ENCODE measurements at places on chromosomes 5 and 9.

DNA sequence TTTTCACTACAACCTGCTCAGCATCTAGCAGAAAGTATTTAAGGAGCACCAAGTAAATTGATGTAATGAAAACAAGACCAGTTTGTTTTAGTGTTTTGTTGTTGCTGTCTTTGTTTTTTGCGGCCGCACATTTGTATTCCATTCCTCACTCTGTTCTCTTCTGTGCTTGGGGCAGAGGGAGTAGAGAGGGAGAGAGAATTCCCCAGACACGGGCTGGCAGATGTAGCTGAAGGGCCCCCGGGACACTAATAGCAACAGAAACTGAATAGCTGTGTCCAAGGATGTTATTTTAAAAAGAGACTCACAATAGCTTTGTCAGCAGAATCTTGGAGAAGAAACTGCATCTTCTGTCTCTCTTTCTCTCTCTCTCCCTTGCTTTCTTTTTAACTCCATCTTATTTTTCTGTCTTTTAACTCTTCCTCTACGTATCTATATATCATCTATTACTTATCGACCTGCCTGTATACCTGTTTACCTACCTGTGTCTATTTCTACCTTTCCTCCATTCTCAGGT, 145.3 kb downstream of the PAPPA start:
- no peak for DNase-seq

GRCh38 chr9:68975365-68976043, 38.4 kb downstream of the PRKACG start:
- DNase-seq = no peak

GRCh38 chr9:134381671-134382516, 55.6 kb downstream of the RXRA start:
- DNase-seq = no peak

- DNase-seq = no peak
These were observed 4.6 kb downstream of the OBP2B start for GRCh38 chr9:133204335-133204992.

DNA sequence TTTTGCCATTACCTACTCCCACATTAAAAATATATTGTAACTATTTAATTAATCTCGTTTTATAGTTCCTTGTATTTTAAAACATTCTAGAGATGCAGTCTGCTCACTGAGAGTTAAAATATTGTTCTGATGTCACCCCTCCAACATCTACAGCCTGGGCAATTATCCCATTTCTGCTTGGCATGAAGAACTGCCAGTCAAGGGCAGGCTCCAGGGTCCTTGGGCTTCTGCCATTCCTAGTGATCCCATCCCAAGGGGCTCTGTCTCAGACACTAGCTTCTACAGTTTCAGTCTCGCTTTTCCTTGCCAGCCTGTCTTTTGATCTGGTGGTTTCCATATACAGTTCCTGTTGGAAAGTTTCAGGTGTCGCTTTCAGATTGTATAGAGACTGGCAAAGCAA, 287.2 kb downstream of the TMEM232 start:
- DNase-seq = no peak

- no peak for DNase-seq
These were observed 813 bp downstream of the ERMP1 start for GRCh38 chr9:5832071-5832537.

- no peak for DNase-seq
These were observed 134.6 kb downstream of the BRINP1 start for GRCh38 chr9:119234636-119235035.

GRCh38 chr5:126677121-126677520, 76.4 kb downstream of the PHAX start:
- no peak for DNase-seq

DNA sequence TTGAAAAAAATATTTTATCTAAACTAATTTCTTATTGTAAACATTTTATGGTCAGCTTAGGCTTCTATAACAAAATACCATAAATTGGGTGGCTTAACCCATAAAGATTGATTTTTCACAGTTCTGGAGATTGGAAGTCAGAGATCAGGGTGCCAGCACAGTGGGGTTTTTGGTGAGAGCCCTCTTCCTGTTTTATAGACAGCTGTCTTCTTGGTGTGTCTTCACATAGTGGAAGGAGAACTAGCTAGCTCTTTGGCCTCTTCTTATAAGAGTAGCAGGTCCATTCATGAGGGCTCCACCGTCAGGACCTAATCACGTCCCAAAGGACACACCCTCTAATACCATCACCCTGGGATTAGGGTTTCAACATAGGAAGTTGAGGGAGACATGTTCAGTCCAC, 26.6 kb downstream of the OTULINL start:
- no peak for DNase-seq

- no peak for DNase-seq
These were observed 104.3 kb downstream of the PIK3R1 start for GRCh38 chr5:68319706-68320412.

GRCh38 chr9:98879963-98880310, 63.8 kb upstream of the COL15A1 start:
- DNase-seq = no peak

DNA sequence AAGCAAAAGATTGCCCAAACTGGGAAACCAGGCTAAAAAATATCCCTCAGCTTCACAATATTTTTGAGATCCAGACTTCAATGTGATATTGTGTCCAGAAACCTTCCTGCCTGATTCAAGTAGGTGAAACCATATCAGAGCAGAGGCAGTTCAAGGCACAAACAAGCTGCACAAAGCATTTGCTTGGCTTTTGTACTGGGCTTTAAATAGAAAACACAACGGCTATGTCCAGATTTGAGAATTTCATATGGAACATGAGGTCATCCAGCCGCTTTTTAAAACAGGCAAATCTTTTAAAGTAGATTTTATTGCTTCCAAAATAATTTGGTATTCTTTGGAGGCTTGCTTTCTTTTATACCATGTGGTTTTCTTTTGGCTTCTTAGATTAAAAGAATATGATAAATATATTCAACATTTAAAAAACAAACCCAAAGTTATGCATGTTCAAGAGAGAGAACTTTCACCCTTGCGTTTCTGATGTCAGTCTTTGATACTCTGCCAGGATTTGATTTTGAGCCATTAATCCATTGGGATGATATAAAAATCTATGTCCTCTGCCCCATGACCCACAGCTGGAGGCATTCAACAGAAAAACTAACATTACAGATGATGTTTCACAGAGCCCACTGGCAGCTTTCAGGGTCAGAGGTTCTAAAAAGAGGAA, 29.0 kb upstream of the CCDC112 start:
- DNase-seq = no peak

DNA sequence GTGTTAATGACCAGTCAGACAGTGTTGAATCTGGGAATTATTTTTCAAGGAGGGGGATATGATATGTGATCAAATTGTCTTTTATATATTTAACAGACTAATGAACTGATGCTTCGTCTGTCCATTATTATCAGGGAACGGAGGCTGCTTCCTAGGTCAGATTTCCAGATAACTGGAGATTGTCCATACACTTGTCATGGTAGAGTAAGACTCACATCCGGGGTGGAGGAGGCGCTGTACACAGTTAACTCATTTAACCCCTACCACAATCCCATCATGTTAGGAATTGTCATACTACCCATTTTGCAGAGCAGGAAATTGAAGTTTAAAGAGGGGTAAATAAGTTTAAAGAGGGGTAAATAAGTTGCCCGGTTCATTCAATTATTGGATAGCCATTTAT, 55.9 kb downstream of the ARHGAP26 start:
- no peak for DNase-seq

- no peak for DNase-seq
These were observed 74.8 kb downstream of the CETN3 start for GRCh38 chr5:90334741-90335140.

DNA sequence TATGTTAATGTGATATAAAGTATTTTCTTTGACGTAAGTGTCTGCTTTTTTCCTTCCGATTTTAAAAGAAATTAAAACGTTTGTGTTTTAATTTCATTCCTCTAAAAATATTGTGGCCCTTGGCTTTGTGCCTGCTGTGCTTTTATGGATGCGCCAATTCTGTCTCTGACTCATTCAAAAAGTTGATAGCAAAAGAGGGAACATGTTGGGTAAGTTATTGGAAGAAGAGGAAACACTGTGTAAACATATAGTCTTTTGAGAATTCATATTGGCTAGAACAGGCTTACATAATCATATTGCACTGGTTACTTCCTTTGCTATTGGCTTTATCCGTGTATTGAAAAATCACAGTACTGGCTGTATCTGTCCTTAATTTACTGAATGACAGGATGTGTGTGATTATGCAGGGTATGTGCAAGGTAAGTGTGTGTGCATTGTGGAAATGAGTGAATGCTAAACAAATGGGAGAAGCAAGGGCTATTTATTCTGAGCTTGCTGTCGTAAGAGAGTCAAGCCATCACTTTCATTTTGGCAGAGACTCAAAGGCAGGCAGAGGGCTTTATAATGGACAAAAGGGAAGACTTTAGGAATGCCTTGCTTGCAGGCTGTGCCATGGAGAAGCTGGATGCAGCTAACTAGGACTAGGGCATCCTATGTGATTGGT, 67.8 kb downstream of the SGCD start:
- no peak for DNase-seq

DNA sequence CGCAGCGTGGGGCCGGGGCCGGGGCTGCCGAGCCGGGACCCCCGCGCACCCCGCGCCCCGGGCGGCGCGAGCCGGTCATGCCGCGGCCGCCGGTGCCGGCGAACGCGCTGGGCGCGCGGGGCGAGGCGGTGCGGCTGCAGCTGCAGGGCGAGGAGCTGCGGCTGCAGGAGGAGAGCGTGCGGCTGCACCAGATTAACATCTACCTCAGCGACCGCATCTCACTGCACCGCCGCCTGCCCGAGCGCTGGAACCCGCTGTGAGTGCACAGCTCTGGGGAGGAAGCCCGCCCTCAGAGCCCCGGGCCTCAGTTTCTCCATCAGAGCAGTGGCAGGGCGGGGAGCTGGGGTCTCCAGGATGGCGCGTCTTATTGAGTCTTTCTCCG, 335 bp downstream of the GALNT12 start:
- DNase-seq = no peak

GRCh38 chr5:64971513-64971912, 202.8 kb downstream of the CWC27 start:
- DNase-seq = no peak

- no peak for DNase-seq
These were observed 40.0 kb upstream of the CDH6 start for GRCh38 chr5:31153521-31153920.
